T1000 (cell line): ENCODE measurements at places on chromosomes 11 and 22.

DNA sequence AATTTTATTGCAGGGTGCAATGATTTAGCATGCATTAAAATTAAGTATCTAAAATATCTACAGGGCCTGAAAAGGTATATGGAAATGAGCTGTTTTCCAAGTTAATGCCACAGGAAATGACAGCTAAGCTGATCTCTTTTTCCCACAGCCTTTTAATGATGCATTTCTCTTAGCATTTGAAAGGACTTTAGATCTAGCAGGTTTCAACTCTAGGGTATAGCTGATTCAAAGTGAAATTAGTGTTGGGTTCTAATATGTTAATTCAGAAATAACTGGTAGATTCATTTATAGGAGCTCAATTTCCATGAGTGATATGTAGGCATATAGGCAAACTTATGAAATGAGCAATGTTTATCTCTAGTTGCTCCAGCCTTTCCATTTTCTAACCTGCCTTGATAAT lies 274.2 kb downstream of the CASP12 start:
- no peak for DNase-seq

DNA sequence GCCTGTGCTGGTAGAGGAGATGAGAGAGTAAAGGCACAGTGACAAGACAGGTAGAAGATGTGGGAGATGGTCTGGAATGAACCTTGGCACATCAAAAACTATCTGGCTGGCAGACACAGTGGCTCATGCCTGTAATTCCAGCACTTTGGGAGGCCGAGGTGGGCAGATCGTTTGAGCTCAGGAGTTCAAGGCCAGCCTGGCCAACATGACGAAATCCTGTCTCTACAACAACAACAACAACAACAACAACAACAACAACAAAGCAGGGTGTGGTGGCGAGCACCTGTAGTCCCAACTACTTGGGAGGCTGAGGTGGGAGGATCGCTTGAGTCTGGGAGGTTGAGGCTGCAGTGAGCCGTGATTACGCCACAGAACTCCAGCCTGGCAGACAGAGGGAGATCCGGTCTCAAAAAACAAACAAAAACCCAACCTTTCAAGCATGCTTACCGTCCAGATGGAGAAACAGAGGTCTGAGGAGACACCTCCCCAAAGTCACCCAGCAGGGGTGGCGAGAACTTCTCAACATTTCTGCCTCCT lies 11.8 kb downstream of the KCTD21 start:
- DNase-seq: no peak

DNA sequence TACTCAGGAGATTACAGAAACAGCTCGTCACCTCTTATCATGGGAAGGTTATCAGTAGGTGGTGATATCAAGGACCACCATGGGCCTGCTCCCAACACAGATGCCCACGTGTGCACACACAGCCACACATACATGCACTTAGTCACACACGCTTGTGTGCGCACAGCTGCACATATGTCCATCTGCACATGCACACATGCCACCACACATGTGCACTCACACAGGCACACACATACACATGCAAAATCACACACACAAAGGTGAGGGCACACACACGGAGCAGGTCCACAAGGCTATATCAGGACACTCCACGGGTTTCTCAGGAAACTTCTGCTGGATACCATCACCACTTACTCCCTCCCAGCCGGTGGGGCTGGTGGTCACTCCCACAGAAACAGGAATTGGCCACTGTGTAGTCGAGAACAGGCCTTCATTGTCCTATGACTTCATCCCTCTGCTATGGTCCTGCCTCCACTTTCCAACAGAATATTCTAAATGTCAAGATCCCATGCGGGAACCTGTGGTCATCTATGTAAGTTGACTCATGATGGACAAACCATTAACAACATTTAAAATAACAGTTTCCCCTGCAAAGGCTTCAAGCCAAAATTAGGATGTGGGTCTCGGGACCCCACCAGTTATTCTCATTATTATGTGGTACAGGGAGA lies 2.2 kb downstream of the C11orf24 start:
- DNase-seq: peak; percentile 40

GRCh38 chr11:65709661-65710060 lies 2.4 kb upstream of the KAT5 start:
- DNase-seq: no peak

GRCh38 chr22:47634347-47634746 lies 871.9 kb downstream of the TBC1D22A start:
- no peak for DNase-seq

DNA sequence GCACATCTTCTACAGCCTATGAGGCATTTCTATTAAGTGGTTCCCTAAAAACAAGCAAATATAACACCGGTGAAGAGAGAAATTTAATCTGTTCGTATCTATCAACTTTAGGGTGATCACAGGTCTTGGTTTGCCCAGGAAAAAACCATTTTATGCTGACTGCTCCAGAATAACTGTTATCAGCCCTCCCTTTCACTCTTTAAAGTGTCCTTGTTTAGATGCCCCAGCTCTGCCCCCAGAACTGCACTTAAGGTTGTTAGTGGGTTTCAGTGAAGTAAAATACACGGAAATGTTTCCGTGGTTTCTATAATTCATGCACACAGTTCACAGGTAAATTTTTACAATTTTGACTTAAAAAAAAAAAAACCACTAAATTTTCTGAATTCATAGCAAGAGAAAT lies 70.0 kb downstream of the NARS2 start:
- no peak for DNase-seq

DNA sequence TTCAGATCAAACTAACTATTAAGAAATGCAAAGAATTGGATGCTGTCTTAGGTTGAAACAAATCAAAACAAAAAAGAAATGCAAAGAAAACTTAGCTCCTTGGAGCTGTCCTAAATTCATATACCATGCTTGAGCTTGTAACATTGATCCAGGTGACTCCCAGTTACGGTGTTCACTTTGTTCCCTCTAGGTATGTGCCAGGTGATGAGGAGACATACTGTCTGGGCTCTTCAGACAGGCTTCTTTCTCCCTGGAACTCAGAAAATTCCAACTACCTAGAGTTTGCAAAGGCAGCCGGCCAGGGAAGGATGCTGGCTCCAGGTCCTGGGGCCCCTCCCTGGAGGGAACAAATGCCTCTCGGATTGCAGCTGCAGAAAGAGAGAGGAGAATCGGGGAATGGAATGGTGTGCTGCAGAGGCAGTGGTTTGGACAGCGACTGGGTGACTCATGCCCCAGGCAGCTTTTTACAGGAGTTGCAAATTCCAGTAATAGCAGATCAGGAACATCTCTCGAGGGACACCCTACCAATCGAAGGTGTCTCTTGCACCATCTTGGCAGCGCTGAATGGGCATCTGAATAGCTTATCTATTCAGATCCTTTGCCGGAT lies 12.3 kb upstream of the ASPHD2 start:
- peak; percentile 63 for DNase-seq

GRCh38 chr11:45993531-45994001 lies 71.1 kb downstream of the LARGE2 start:
- no peak for DNase-seq

DNA sequence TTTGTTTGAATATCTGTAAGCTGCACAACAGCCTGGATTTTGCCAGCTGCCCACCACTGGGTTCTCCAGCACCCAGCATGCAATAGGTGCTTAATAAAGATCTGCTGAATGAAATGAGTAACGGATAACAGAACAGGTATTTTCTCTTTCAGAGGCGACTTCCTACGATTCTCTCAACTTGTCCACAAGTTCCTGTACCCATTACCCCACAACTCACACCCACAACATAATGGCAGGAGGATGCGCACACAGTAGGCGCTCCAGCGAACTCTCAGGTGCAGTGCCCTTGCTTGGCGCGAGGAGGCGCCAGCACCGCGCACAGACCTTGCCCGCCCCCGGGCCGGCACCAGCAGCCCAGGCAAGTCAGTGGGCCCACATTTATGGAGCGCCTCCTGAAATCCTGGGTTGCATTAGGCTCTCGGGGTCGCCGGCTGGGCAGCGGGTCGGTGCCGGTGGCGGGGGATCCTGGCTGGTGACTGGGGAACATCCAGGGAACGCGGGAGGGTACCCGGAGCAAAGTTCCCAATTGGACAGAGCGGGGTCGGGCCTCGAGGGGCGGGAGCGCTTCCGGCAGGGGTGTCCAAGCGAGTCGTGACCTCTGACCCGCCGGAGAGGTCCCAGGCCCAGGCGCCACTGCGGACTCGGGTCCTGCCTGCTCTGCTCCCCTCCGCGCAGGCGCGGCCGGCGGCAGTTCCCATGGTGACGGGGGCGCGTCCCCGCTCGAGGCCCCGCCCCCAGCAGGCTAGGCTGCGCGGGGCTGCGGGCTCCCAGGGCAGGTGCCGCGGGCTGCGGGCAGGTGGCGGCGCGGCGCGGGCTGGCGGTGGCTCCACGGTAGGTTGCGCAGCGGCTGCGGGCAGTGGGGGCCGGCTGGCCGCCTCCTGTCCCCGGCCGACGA lies at the start of gene KIAA1671:
TSS of gene KIAA1671 (plus strand) at position 775 of the 895 bp plus-strand sequence. CDS start 75,284 bp downstream, outside the sequence.
- DNase-seq: peak; percentile 64

GRCh38 chr11:60887556-60887955 lies 18.8 kb downstream of the PRPF19 start:
- DNase-seq: no peak

GRCh38 chr11:36282926-36283325 lies 6.3 kb downstream of the COMMD9 start:
- DNase-seq: no peak

- no peak for DNase-seq
Measured at GRCh38 chr11:35997902-35998520, 54.1 kb downstream of the LDLRAD3 start.

DNA sequence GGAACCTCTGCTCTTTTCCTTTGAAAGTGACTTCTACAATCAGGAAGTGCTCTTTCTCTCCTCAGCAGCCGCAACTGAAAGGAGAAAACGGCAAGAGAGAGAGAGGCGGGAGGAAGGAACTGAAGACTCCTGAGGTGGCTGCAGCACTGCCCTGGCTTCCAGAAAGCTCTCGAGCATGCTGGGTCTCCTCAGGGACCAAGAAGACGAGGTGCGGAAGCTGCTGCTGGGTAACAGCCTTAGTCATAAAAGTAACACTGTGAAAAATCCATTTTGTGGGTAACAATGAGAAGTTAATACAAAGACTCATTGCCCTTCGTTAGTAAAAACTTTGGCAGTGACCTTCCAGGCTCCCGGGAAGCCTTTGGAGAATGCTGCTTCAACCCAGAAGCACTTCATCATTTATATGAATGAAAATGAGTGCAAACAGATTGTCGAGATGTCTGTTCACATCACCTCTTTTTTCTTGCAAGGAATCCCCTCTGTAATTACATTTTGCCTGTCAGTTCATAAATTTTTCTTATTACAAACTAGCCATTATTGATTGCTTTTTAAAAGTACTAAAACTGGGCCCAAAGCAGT lies 473.4 kb downstream of the SOX6 start:
- DNase-seq: no peak

- no peak for DNase-seq
Measured at GRCh38 chr11:83815736-83816135, 529.6 kb upstream of the CCDC90B start.

GRCh38 chr11:126210871-126211235 lies 597 bp downstream of the RPUSD4 start:
- DNase-seq: no peak

GRCh38 chr11:3836903-3837302 lies 3.9 kb downstream of the RHOG start:
- no peak for DNase-seq

- DNase-seq: no peak
Measured at GRCh38 chr11:43376065-43376464, 17.3 kb downstream of the TTC17 start.

DNA sequence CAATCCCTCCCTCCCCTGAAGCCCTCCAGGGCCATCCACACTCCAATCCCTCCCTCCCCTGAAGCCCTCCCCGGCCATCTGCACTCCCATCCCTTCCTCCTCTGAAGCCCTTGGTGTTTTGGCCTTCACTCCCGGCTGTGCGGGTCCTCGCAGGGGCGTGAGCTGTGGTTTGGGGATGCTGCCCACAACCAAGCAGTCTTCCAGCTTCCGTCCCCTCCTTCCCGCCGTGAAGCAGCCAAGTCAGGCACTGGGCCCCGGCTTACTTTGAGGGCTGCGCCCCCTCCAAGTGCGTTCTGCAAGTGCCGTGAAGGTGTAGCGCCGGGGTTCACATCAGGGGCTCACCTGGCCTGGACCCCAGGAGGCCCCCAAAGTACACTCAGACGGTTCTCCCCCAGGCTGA lies 335.9 kb downstream of the BRD1 start:
- no peak for DNase-seq
